ENCODE measurements at places on chromosomes 12 and 14.

- no peak for DNase-seq
Observed at GRCh38 chr14:47345016-47345415, 330.4 kb downstream of the MDGA2 start.

DNA sequence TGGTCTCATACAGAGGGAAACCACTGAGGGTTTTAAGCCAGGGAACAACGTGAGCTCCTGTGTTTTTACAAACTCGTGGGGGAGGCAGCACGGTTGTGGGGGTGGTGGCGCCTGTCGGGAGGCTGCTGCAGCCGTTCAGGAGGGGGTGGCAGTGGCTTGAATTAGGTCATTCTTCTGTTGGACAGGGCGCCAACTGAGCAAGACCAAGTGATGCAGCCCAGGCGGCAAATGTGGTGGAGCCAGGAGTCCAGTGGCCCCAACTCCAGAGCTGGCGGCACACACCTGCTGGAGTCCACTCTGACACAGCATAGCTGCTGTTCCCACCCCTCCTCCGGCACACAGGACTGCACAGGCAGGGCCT, 27.8 kb downstream of the FBRSL1 start:
- no peak for DNase-seq

- no peak for DNase-seq
Observed at GRCh38 chr14:103347091-103347815, 13.2 kb downstream of the EIF5 start.

DNA sequence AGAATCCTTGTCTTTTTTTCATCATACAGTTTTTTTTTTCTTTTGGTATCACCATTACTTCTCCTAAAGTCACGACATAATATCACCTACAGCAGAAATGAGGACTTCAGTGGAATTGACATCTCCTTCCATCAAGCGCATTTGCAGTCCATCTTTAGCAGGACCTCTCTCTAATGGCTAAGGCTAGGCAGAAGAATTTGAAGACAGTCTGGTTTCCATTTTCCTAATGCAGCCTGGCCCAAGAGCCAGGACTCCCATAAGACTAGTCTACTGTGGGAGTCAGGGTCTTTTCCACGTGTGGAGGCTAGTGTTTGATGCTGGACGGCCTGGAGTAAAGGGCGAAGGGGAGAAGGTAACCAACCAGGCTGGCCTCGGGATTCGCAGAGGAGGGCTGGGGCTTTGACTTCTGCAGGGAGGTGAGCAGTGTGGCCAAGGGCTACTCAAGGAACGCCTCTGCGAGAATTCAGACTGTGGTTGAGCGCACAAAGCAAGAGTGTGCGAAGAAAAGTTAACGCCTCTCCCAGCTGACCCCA, 769 bp upstream of the ZNF740 start:
- no peak for DNase-seq

GRCh38 chr14:72883961-72884360, 9.9 kb downstream of the DPF3 start:
- DNase-seq, result no peak

DNA sequence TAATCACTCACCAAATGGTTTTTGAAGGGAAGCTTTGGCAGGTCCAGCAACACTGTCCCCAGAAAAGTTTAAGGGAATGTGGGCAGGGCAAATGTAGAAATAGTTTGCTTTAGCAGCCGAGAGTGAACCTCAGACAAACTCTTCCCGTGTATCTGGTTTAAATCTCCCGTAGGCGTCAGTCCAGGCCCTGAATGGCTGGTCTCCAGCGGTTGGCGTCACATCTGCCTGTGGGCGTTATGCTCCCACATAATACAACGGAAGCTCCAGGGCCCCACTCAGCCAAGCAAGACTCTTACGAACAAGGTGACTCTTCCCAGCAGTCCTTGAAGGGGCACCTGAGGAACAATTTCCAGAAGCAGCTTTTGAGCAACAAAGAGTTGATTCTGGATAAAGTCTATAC, 942 bp downstream of the ZC2HC1C start:
- no peak for DNase-seq

- DNase-seq, result peak; percentile 42
Observed at GRCh38 chr12:15772405-15773018, 16.7 kb downstream of the EPS8 start.

- no peak for DNase-seq
Observed at GRCh38 chr14:42047421-42048055, 440.9 kb downstream of the LRFN5 start.

GRCh38 chr12:63151623-63152320, 771 bp upstream of the AVPR1A start:
- DNase-seq, result peak; percentile 44

GRCh38 chr12:66548338-66549049, 130.4 kb downstream of the GRIP1 start:
- DNase-seq, result no peak

GRCh38 chr14:75127903-75128595, 1.2 kb upstream of the NEK9 start:
- no peak for DNase-seq

- no peak for DNase-seq
Observed at GRCh38 chr12:49956663-49957569, 4.8 kb upstream of the AQP5 start.

DNA sequence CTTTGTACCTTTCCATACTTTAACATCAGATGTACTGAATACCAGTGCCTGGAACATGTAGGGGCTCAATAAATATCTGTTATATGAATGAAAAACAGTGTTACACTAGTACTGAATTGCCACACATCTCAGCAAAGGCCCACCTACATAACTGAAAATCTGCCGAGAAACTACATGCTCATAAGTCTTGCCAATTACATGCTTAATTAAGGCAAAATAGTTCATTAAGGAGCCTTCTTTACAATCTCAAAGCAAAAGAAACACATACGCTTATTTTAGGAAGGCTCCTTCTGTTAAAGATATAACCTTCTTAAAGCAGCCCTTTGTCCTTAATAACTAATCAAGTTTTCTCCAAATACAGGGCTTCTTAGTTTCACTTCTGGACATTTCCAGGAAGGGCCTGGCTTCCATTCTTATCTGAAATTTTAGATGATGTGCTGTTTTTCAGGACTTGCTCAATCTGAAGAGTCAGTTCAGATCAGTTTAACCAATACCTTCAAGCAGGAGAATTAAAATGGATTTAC, 11.5 kb downstream of the LIMA1 start:
- peak; percentile 25 for DNase-seq

- no peak for DNase-seq
Observed at GRCh38 chr12:85156569-85156968, 120.4 kb downstream of the LRRIQ1 start.

DNA sequence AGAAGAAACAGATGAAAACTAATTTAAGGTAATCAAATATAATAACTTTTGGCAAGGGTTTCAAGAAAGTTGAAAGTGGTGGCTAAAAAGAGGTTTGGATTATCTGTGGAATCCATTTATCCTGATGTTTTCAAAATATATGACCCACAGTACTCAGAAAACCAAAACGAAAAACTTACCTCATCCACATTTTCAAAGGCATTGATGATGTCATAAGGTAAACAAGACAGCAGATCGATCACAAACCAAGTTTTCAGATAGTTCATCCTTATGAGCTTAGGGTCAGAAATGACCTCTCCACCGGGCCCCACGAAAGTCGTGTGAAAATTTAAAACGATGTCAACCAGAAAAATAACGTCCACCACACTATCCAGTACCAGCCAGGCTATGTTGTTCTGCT, 64.6 kb downstream of the KCNH5 start:
- no peak for DNase-seq

DNA sequence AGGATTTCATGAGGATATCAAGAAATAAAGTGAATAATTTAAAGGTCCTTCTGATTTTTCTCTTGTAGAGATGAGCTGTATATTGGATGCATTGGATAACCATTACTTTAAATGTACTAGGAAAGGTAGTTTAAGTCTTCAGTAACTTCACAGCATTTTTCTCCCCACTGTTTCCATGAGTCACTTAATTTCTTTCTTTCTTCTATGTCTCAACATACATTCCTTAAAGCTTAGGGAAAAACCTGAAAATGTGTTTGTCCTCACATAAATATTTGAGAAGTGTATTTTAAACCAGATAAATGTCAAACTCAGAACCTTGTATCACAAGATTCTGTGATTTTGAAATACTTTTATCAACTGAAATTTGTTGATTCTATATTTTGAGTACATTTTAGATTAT, 1970.2 kb upstream of the FLRT2 start:
- DNase-seq, result no peak

GRCh38 chr14:65156568-65157366, 54.5 kb upstream of the MAX start:
- peak; percentile 85 for DNase-seq

DNA sequence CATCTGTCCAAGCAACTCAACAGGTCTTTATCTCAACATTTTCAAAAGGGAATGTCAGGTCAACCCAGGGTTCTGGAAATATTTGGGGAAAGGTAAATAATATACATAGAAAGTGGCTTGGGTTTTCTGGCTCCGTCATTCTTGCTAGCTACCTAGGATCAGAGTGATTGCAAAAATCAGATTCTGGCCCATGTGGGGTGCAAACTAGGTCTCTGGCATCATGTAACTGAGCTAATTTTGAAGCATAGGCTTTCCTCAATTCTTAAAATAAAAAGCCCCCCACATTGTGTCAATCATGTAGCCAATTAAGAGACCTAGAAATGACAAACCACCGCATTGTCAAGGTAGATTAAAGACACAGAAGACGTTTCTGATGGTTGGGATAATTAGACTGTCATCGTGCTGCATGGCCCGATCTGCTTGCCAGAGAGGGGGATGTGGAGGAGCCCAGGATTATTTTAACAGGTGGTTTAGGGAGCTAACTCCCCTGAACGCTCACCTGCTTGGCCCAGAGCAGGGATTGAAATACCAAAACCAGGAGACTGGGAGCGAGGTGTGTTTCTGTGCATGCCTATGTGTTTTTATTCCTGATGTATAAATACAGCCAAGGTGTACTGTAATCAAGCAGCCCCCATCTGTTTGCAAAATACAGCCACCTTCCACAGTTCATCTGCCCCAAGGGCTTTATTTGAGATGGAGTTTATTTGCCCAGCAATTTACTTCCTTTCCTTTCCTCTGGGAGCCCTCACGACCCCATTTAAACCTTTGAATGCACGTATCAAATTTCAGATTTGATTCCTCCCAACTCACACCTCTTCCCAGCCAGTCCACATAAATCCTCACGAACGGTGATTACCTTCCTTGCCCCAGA, 189.5 kb downstream of the TTC8 start:
- DNase-seq, result no peak

- DNase-seq, result no peak
Observed at GRCh38 chr12:133105620-133106019, 24.5 kb downstream of the ZNF891 start.

DNA sequence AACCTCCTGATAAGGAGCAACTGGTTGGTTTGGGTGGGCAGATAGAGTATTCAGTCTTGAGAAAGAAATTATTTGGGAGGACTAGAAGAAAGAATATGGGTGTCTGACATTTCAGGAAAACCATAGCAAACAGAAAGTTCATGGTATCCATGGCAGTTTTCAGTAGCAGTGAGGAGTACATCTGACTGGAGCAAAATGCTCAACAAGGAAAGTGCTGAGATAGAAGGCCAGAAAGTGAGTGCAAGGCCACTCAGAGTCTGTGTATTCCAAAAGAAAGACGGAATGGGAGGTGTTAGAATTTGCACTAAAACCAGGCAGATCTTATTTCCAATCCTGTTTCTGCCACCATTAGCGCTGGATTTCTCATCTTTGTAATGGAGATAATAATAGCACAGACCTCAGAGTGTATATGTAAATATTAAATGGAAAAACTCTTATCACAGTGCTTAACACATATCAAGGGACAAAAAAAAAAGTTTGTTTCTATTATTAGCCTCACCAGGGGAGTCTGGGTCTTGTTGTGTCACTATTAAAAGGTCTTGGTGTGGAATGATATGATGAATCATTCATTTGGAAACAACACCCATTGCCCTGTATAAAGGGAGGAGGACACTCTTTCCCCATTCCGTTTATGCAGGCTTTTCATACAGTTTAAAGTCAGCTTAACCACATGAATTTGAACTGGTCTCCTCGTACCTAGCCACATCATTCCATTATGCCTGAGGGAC, 349.8 kb downstream of the IPO8 start:
- DNase-seq, result no peak

DNA sequence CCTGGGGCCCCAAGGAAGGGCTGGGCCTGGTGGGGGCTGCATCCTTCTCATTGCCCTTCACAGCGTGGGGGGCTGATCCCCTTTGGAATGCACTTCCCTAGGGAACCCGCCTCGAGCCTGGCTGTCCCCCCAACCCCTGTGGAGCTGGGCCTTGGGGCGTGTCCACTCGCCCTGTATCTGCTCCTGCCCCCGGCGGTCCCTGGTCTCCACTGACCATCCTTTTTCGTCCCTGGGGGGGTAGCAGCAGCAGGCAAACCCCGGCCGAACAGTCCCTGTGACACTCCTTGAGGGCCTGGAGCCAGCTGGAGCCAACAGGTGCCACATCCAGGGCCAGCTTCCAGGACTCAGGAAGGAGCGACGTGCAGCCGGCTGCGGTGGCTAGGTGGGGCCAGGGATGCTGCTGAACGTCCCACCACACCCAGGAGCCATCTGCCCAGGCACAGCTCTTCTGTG, 9.4 kb upstream of the GPR132 start:
- no peak for DNase-seq

GRCh38 chr12:60201891-60202290, 606.1 kb downstream of the SLC16A7 start:
- DNase-seq, result peak; percentile 66

GRCh38 chr12:97398704-97399103, 63.9 kb upstream of the RMST start:
- DNase-seq, result no peak

DNA sequence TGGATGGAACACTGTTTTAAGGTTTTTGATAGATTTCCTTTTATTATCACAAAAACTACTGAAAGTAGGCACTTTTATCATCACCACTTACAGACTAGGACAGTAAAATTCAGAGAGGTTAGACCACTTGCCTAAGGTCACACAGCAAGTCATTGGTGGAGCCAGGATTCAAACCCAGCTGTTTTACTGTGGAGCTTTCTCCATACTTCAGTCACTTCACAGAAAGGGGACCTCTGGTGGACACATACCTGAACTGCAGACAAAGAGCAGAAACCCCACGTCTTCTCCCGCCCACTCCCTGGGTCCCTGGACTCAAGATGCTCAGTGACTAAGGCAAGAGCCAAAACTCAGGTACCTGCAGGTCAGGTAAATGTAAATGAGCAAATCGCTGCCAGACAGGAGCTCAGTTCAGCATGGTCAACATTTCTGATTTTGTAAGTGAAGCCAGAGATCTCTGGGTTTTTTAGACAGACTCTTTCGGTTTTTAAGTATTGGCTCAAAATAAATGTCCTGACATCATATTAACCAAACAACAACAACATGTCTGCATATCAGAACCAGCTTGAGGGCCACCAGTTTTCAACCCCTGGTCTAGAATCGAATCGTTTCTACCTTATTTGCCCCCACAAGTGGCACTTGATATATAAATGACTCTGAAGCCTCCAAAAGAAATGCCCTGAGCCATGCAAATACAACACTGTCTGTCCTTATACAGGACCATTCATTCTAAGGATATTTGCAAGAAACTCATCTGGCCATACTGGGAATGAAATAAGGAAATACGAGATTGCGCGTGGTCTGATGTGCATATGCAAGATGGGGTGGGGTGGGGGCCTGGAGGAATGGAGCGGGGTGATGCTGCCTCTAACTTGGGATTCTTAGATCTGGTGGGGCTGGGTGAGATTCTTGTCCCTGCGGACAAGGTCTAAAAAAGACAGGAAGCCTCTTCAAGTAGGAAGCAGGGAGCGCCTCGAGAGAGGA, 110.9 kb downstream of the KSR2 start:
- peak; percentile 45 for DNase-seq
